Hepatocyte (in vitro differentiated cells): ENCODE measurements at places on chromosomes 7 and 10. TPM values are rescaled to one million over a fixed set of nuclear protein-coding genes. Genes with fewer than 3 reads are reported as not detected.
A peak's percentile ranks its signal among the peaks of the same experiment; 100 is the strongest.

- DNase-seq = no peak
These were observed 94.5 kb upstream of the CARD11 start for GRCh38 chr7:3138206-3138605.

The ACBD7 gene
- total RNA-seq = 1.8 and 1.9 TPM in 2 replicates

The HOXA9 gene
- 3.6 and 5.9 TPM in 2 replicates for total RNA-seq

- no peak for DNase-seq
These were observed 530.8 kb downstream of the TCERG1L start for GRCh38 chr10:130780763-130781162.

GRCh38 chr10:126734967-126735366 lies 64.5 kb upstream of the C10orf90 start:
- DNase-seq = no peak

DNA sequence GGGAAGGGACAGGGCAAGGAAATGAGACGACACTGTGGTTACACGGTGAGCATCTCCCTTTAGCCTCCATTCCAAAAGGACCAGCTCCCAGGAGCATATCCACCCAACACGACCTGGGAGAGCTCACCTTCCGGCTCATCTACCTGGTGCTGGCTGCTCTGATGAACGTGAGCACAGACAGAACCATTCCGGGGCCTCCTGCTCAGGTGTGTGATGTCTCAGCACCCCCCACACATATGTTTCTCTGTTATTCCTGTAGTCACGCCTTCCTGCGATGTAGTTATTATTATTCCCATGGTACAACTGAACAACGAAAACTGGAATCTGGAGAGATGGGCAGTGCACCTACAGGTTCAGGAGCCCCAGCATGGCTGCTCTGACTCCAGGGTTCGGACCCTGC lies 20.5 kb upstream of the GPR26 start:
- no peak for DNase-seq

- peak; percentile 82 for DNase-seq
These were observed 104.5 kb upstream of the ZPBP start for GRCh38 chr7:50197549-50197948.

- DNase-seq = no peak
These were observed 892.0 kb upstream of the AUTS2 start for GRCh38 chr7:68706291-68706690.

The TRIM50 gene
- 7.5 and 9.8 TPM in 2 replicates for total RNA-seq
